ENCODE measurements at places on chromosomes 4 and X. TPM values are rescaled to one million over a fixed set of nuclear protein-coding genes. Genes with fewer than 3 reads are reported as not detected.
A peak's percentile ranks its signal among the peaks of the same experiment; 100 is the strongest.

- no peaks in the 10 kb centered on the region for H3K27me3 ChIP-seq
- no peaks in the 10 kb centered on the region for H3K4me1 ChIP-seq
- H3K27ac ChIP-seq: no peak overlapping the region
- H3K36me3 ChIP-seq: no peaks in the 10 kb centered on the region
- no peak overlapping the region for H3K4me3 ChIP-seq
Observed at GRCh38 chr4:92506933-92507332, 203.2 kb downstream of the GRID2 start.

DNA sequence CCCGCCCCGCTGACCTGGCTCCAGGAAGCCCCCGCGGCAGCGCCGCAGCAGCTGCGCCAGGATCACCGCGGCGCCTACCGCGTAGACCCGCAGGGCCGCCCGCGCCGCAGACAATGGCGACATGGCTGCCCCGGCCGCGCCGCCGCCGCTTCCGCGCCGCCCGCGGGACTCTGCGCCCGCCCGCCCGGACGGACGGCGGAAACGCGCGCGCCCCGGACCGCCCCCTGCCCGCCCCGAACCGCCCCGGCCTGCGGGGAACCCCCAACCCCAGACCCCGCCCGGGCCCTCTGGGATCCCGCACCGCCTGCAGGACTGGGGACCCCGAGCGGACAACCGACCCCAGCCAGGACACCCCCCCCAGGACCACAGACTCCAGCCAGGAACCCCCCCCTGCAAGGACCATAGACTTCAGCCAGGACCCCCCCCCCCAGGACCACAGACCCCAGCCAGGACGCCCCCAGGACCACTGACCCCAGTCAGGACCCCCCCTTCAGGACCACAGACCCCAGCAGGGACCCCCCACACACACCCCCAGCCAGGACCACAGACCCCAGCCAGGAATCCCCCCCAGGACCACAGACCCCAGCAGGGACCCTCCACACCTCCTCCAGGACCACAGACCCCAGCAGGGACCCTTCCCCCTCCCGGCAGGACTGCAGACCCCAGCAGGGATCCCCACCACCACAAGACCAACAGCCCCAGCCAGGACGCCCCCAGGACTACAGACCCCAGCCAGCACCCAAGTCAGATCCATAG lies at the start of the genes DHRSX and ZBED1:
Gene DHRSX, minus strand, starts transcription at position 174 of the 756 bp plus-strand sequence. Its CDS starts 51 bp downstream, at position 123.
Gene ZBED1, minus strand, starts transcription at position 174 of the 756 bp plus-strand sequence. CDS start 10,257 bp downstream, outside the sequence.
- no peak within 1 kb of the TSS for H3K27ac ChIP-seq
- no peak for DNase-seq
- H3K4me1 ChIP-seq: no peaks in the 10 kb centered on the region
- no peaks in the 10 kb centered on the region for H3K27me3 ChIP-seq
- H3K4me3 ChIP-seq: peak within 1 kb of the TSS; percentile 99
- H3K36me3 ChIP-seq: no peaks in the 10 kb centered on the region

DNA sequence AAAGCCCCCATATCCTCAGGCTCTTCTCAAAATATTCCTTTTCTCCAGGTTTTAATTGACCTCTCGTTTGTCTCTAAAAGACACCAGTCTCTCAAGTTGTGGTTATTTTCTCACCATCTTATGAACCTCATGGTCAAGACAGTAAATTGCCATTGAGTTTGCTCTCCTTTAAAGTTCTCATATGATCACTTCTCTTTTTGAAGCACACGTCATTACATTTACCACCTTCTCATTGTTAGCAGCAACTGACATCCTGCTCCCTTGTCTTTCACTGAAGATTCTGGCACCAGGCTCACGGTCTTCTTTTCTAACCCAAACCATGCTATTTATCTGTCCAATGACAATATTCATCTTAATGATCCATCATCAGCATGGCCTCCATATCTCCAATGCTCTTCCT lies 324.2 kb downstream of the TMA16 start:
- H3K4me3 ChIP-seq: no peak overlapping the region
- no peaks in the 10 kb centered on the region for H3K36me3 ChIP-seq
- no peaks in the 10 kb centered on the region for H3K27me3 ChIP-seq
- H3K27ac ChIP-seq: no peak overlapping the region

DNA sequence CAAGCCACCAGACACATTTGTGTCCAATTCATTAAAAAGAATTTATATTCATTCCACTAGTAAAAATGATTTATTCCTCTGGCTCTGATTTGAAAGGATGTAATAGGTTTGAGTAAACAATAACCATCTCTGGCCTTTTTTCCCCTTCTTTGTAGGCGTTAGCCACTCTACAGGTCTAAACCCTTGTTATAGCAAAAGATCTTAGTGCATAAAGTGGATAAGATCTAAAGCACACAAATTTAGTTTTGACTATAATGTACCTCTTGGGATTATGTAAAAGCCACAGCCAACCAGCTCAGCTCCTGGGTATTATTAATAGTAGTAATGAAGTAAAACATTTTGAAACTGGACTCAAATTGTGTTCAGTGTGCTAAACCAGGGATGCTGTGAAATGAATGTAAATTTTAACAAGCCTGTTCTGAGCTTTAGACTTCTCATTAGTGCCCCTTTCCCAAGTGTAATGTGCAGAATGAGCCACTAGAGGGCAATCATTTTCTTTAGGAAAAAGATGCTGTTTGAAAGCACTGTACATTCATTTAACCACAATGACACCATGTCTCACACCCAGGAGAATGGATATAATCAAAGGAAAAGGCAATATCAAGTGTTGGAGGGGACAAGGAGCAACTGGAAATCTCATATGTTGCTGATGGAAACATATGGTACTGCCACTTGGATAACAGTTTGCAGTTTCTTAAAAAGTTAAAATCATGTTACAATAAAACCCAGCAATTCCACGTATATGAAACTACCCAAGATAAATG lies 69.7 kb downstream of the KLHL8 start:
- DNase-seq: no peak
- H3K27ac ChIP-seq: no peak overlapping the region
- no peaks in the 10 kb centered on the region for H3K27me3 ChIP-seq
- H3K4me3 ChIP-seq: no peak overlapping the region
- H3K36me3 ChIP-seq: no peaks in the 10 kb centered on the region
- H3K4me1 ChIP-seq: no peaks in the 10 kb centered on the region

DNA sequence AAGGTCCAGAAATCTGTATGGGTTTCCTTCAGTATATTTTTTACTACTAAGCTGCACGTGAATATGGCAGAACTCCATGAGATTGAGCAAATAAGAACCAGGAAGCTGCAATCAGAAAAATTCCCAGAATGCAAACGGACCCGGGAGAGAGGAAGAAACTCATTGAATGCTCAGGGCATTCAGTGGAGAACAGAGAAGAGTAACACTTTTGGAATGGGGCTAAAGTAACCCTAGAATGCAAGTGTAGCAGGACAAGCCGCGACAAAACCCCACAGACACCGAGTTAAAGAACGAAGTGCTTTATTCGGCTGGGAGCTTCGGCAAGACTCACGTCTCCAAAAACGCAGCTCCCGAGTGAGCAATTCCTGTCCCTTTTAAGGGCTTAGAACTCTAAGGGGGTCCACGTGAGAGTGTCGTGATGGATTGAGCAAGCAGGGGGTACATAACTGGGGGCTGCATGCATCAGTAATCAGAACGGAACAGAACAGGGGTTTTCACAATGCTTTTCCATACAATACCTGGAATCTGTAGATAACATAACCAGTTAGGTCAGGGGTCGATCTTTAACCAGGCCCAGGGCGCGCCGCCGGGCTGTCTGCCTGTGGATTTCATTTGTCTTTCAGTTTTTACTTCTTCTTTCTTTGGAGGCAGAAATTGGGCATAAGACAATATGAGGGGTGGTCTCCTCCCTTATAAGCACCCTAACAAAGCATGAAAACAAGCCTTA lies 56.4 kb downstream of the RAB28 start:
- H3K27me3 ChIP-seq: no peaks in the 10 kb centered on the region
- peaks cover 4% of the 10 kb centered on the region for H3K4me1 ChIP-seq
- no peaks in the 10 kb centered on the region for H3K36me3 ChIP-seq
- DNase-seq: no peak

EFHC2 gene
- 0.84 TPM for total RNA-seq

DNA sequence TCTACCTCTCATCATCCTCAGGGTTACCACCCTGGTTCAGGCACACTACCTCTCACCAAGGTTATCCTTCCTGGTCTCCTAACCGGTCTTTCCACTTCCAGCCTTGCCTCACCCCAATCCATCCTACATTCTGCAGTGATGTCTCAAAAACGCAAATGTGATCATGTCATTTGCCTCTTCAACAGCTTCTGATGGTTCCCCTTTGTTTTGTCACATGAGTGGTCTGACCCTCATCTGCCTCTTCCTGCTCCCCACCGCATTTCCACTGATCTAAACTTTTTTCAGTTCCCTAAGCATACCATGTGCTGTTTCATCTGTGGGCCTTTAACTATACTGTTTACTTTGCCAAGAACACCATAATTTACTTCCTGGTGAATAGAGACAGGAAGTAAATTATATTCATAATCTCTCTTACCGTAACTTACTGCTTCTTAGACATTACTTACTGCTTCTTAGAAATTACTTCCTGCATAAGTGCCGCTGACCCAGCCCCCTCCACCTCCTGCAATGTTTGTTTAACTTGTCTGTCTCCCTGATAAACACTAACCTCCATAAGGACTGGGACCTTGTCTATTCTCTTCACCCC lies 27.1 kb upstream of the NSUN7 start:
- H3K4me1 ChIP-seq: no peaks in the 10 kb centered on the region
- no peaks in the 10 kb centered on the region for H3K27me3 ChIP-seq
- peak; percentile 64 for DNase-seq
- H3K4me3 ChIP-seq: no peak overlapping the region
- H3K36me3 ChIP-seq: no peaks in the 10 kb centered on the region
- no peak overlapping the region for H3K27ac ChIP-seq

NWD2 gene
- total RNA-seq: not detected

KLB gene
- not detected for total RNA-seq

DNA sequence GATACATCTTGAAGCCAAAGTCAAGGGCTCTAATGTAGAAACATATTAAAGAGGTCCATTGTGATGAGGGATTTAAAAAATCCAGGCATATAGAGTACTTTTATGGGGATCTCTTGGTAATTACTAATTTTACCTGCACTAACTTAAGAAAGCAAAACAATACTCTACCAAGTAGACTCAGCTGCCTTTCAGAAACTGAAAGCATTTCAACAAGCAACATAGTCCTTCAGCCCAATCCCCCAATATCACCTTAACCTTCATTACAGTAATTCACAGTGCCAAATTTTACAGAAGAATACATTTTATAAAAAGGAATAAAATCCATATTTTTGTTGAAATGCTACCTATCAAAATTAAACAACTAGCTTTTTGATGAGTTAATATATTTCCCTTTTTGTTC lies 422.9 kb downstream of the DTHD1 start:
- H3K36me3 ChIP-seq: no peaks in the 10 kb centered on the region
- H3K4me1 ChIP-seq: no peaks in the 10 kb centered on the region
- H3K4me3 ChIP-seq: no peak overlapping the region
- no peak overlapping the region for H3K27ac ChIP-seq
- DNase-seq: no peak

GRCh38 chr4:150746156-150746555 lies 164.2 kb downstream of the MAB21L2 start:
- no peaks in the 10 kb centered on the region for H3K4me1 ChIP-seq
- H3K27ac ChIP-seq: no peak overlapping the region
- no peaks in the 10 kb centered on the region for H3K27me3 ChIP-seq
- no peak for DNase-seq
- H3K4me3 ChIP-seq: no peak overlapping the region

DNA sequence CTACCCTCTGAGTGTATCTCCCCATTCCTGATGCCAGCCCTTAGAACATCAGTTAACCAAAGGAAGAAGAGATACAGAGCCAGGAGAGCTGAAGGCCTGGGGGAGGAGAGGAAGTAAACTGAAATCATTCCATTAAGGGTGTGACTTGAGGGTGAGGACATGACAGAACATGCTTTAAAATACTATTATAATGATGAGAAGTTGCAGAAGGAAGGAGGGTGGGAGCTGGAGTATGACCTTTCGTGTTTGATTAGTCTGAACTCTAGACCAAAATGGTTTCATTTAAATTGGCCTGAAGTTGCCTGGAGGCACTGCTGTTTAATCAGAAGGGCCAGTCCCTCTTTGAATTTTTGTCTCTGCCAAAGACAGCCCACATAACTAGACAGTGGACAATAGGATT lies 11.4 kb downstream of the INTS6L start:
- no peak overlapping the region for H3K27ac ChIP-seq
- peaks cover 2% of the 10 kb centered on the region for H3K4me1 ChIP-seq
- H3K4me3 ChIP-seq: no peak overlapping the region
- H3K27me3 ChIP-seq: no peaks in the 10 kb centered on the region

DNA sequence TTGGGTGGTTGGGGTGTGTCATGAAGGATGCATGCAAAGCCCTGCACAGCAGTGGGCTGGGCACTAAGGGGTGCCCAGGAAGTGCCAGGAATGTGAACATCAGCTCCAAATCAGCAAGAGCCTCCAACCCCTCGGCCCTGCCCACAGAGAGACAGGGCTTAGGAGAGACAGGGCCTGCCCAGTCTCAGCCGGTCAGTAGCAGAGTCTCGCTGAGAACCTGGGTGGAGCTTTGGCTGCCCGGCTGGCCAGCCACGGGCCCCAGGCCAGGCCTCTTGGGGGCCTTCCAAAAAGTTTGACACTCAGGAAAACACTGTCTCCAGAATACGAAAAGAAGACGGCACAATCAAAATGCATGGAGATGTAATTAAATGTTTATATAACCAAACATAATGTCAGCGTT lies 4.3 kb upstream of the MXD4 start:
- H3K27me3 ChIP-seq: no peaks in the 10 kb centered on the region
- DNase-seq: peak; percentile 77
- H3K36me3 ChIP-seq: no peaks in the 10 kb centered on the region
- no peak overlapping the region for H3K4me3 ChIP-seq
- no peaks in the 10 kb centered on the region for H3K4me1 ChIP-seq

GRCh38 chrX:7378406-7378805 lies 230.5 kb upstream of the PUDP start:
- H3K36me3 ChIP-seq: no peaks in the 10 kb centered on the region
- no peaks in the 10 kb centered on the region for H3K4me1 ChIP-seq
- no peaks in the 10 kb centered on the region for H3K27me3 ChIP-seq

Data from aorta (tissue), 5 donors.